Activated CD4-positive, alpha-beta T cell treated with anti-CD3 and anti-CD28 coated beads, Interleukin-2, amount 50 U/mL, for 4 hours (primary cell): ENCODE measurements at places on chromosomes 2 and 18.

GRCh38 chr2:101121174-101121573, 30.0 kb downstream of the TBC1D8 start:
- DNase-seq = no peak

DNA sequence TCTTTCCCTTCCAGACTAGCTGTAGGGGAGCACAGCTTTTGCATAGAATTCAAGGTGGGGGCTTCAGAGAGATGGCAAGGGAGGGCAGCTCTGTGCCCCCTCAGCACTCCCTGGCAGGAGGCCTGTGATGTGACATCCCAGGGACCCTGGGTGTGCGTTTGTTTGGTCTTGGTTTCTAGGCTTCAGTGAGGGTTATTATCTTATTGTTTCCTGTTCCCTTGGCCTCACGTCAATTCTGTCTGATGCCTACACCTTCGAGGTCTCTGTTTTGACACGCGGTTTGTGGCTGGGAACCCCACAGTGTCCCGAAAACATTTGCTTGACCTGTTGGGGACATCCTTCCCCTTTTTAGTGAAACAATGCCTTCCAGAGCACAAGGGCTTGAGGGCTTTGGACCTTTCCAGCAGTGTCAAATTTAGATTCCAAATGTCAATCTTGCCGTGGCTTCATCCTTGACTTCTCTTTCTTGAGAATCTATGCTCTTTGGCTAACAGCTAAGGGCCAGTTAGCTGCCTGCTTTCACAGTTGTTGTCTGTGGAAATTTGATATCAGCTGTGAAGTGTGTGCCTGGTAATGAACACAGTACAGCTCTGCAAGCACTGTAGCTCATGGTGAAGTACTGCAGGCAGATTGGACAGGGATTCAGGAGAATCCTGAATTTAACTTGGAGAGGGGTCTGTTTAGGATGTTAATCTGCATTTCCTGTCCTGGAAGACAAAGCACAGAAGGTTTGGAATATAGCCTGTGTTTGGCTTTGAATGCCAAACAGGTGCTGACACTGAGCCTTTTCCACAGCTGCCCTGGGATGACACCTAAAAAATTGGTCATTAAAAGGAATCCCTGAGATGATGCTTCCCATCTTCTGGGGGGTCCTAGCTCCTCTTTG, 108.2 kb upstream of the CXCR4 start:
- no peak for DNase-seq

GRCh38 chr2:172038604-172039003, 38.9 kb downstream of the METAP1D start:
- DNase-seq = no peak

GRCh38 chr2:125455110-125455509, 1200.8 kb upstream of the GYPC start:
- no peak for DNase-seq

DNA sequence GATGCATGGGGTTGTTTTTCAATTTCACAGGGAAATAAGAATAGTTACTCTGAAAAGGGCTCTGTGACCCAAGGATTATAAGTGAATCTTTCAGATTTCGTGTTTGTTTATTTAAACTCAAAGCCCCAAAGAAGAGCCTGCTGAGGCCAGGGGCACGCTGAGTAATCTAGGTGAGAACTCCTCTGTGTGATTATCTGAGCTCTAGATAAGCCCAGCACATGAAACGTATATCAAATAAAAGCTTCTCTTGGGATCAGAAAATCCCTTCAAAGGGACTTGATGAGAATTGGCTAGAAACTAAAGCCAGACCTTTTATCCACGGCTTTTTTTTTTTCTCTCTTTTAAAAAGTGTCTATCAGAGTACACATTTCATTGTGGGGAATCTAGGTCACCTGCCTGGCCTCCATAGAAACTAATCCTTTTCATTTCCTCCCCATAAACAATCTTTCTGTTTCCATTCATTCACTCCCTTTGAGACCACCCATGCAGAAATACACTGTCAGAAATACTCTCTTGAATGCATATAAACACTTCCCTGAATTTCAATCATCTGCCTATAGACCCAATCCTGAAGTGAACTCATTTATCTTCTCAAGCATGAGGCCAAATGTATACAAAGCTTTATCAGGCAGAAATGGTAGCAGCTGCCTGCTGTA, 137.4 kb downstream of the RIT2 start:
- no peak for DNase-seq

DNA sequence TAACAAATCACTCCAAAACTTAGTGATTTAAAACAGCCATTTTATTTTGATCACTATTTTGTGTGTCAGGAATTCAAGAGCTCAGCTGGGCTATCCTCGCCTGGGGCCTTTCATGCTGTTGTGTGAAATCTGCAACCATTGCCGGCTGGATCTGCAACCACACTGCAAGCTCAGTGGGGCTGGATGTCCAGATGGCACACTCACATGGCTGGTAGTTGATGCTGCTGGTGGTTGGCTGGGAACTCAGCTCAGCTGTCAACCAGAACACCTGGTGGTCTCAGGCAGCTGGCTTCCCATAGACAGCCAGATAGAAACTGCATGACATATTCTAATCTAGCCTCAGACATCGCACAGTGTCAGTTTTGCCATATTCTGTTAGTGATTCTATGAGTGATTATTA, 30.6 kb upstream of the AP1S3 start:
- DNase-seq = no peak

GRCh38 chr2:183812091-183812490, 687.8 kb downstream of the NUP35 start:
- no peak for DNase-seq

DNA sequence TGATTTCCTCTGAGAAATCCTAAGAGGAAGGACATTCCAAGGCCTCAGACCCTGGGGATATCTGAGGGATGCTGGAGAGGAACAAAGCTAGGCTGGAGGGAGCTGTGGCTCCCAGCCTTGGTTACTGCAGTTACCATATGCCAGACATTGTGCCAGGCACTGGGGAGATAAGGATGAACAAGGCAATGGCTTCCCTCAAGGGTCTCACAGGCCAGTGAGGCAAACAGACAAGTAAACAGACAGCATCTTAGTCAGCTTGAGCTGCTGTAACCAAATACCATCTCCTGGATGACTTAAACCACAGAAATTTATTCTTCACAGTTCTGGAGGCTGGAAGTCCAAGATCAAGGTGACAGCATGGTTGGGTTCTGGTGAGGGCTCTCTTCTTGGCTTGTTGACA, 91.8 kb downstream of the SKA1 start:
- DNase-seq = no peak

DNA sequence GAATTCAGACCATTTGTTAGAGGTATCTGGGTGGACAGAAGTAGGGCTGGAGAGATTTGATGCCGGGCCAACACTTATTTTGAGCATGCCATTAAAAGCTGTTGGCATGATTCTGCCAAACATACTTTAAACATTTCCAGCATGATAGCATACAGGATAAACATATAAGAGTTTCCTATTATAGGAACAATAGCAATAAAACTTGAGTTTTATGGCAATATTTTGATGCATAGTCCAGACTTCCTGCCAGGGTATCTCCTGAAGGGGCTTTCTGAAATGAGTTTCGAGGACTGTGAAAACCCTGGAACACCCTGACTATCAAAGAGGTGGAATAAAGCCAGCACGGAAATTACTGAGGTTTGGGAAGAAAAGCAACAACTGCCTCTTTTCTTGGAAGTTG, 1398.0 kb upstream of the NXPH2 start:
- no peak for DNase-seq

GRCh38 chr2:149575752-149576151, 11.8 kb downstream of the MMADHC start:
- no peak for DNase-seq

DNA sequence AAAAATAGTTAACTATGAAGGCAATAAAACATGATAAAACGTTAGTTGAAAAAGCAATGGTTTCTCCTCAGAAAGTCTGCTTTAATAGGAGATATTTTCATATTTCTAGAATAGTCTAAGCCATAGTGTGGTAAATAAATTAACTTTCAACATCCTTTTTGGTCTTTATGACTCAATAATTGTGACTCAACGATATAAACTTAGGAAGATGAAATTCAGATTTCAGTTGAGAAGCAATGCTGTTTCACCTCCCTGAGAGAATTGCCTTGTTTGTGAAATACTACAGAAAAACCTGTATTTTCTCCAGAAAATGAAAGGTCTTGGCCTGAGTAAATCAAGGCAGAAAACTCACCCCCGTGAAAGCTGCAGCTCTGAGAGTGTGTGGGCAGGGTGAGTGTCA, 166.9 kb downstream of the ETAA1 start:
- no peak for DNase-seq

DNA sequence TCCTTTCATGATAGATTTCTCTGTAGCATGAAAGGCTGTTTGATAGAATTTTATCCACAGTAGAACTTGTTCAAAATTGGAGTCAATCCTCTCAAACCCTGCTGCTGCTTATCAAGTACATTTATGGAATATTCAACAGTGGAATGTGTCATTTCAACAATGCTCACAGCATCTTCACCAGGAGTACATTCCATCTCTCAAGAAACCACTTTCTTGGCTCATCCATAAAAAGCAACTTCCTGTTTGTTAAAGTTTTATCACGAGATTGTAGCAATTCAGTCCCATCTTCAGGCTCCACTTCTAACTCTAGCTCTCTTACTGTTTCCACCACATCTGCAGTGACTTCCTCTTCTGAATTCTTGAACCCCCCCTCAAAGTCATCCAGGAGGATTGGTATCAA, 29.4 kb downstream of the PDCL3 start:
- no peak for DNase-seq

- no peak for DNase-seq
Observed at GRCh38 chr2:1541819-1542475, 128.7 kb downstream of the TPO start.

- DNase-seq = no peak
Observed at GRCh38 chr2:127585270-127585807, 49.9 kb downstream of the MYO7B start.
